ENCODE measurements at places on chromosomes 13 and 19.
A peak's percentile ranks its signal among the peaks of the same experiment; 100 is the strongest.

- no peak for DNase-seq
These were observed 13.1 kb upstream of the SLC25A42 start for GRCh38 chr19:19050731-19051130.

DNA sequence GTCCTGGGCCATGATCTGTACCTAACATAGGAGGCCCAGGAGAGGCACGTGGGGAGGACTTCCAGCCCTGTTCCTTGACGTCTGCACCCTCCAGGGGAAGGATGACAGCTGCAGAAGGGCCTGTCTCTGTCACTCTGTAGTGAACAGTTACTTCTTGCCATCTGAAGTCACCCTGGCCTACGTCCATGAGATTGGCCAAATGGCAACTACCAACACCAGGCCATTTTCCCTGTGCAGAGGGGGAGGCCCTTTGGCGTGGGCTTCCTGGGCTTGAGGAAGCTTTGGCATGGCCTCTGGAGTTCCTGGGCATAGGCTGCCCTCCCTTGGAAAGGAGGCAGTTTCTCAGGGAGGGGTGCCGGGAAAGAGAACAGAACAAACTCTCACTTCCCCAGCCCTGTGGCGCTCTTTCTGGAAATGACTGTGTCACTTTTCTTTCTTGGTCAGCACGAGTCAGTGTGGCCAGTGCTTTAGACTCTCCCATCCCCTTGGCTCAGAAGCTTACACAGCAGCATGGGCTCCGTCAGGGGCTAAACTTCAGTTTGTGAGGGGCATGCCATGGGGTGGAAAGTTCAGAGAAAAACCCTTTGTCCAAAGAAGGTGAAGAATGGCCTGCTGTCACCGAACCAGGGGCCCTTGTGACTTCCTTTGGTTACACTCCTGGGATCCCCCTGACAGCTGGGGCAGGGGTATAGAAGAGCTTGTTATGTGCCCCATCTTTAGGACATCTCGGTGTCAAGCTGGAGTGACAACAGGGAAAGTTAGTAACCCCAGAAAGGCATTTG, 5.3 kb downstream of the CARM1 start:
- no peak for DNase-seq

- no peak for DNase-seq
These were observed 103.9 kb downstream of the DOCK9 start for GRCh38 chr13:98874029-98874397.

- DNase-seq, result no peak
These were observed 3.5 kb downstream of the LGALS7B start for GRCh38 chr19:38792250-38793111.

GRCh38 chr19:33770107-33770506, 26.6 kb upstream of the KCTD15 start:
- no peak for DNase-seq

DNA sequence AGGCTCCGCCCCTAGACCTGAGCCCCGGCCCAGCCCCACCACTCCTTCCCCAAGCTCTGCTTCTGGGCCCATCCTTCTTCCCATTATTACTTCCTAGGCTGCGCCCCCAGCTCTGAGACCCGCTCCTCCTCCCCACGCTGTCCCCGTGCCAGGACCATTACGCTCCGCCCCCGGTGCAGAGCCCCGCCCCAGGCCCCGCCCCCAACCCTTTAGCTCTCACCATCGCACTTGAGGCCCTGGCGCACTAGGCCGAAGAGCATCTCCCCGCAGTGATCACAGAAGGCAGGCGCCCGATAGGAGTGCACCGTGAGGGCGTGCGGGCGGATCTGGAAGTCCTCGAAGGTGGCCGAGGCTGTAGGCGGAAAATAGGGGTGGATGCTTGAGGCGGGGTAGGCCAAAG, 6.2 kb downstream of the PRKD2 start:
- no peak for DNase-seq

- DNase-seq, result no peak
These were observed 322.0 kb downstream of the MZT1 start for GRCh38 chr13:72405441-72405840.

DNA sequence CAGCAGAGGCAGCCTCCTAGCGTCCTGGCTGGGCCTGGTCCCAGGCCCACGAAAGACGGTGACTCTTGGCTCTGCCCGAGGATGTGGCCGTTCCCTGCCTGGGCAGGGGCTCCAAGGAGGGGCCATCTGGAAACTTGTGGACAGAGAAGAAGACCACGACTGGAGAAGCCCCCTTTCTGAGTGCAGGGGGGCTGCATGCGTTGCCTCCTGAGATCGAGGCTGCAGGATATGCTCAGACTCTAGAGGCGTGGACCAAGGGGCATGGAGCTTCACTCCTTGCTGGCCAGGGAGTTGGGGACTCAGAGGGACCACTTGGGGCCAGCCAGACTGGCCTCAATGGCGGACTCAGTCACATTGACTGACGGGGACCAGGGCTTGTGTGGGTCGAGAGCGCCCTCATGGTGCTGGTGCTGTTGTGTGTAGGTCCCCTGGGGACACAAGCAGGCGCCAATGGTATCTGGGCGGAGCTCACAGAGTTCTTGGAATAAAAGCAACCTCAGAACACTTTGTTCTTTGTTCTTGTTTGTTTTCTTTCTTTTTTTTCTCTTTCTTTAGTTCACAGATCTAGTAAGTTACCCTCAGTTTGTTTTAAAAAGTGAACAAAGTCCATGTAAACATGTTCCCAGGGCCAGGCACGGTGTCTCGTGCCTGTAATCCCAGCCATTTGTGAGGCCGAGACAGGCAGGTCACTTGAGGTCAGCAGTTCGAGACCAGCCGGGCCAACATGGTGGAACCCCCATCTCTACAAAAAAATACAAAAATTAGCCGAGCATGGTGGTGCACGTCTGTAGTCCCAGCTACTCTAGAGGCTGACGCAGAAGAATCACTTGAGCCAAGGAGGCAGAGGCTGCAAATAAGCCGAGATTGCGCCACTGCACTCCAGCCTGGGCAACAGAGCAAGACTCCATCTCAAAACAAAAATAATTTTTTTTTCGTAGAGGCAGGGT, 10.2 kb downstream of the ANGPTL4 start:
- DNase-seq, result no peak

- no peak for DNase-seq
These were observed 825 bp downstream of the ZNF776 start for GRCh38 chr19:57747472-57747807.

- no peak for DNase-seq
These were observed 69.7 kb downstream of the UFM1 start for GRCh38 chr13:38419312-38419873.

DNA sequence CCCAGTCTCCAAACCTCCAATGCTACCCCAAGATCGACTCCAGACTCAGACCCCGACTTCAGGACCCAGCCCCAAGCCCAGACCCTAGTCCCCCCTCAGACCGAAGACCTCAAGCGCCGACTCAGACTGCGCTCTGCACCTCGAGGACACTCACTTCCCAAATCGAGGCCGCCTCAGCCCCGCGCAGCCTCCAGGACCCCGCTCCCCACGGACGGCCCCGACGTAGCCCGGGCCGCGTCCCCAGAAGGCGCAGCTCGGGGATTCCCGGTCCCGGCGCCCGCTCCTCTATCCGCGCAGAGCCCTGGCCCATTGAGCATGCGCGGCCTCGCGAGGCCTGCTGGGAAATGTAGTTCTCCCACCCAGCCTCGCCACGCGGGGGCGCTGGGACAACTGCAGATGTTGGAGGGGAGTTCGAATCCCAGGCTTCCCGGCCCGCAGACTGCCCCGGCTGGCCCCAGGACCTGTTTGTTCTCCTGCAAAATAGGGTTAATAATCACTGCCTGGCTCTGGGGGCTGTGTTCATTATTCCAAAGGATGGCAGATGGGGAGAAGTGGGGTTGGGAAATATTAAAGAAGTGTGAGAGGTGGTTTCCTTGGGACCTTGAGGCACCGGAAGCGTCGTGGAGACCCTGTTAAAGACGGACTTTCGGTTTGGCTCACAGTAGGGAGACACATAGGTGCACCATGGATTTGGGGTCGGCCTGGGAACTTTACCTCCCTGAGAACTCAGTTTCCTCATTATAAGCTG, at the start of gene APBA3:
Gene APBA3, minus strand, starts transcription at position 311 of the 748 bp plus-strand sequence. CDS start 1,428 bp downstream, outside the sequence.
- DNase-seq, result peak; percentile 62

- peak; percentile 95 for DNase-seq
These were observed at the start of gene SMARCA4 for GRCh38 chr19:10960314-10961072. Gene SMARCA4, plus strand, starts transcription at chr19:10961030. Its CDS starts 23,122 bp downstream, at chr19:10984152.

GRCh38 chr13:43942286-43942685, 62.6 kb downstream of the LACC1 start:
- DNase-seq, result no peak

GRCh38 chr13:46864941-46865340, 31.9 kb downstream of the HTR2A start:
- no peak for DNase-seq

GRCh38 chr19:10662384-10663251, 8.5 kb downstream of the ILF3 start:
- no peak for DNase-seq

GRCh38 chr19:46950526-46951170, 69.0 kb upstream of the NPAS1 start:
- DNase-seq, result no peak

DNA sequence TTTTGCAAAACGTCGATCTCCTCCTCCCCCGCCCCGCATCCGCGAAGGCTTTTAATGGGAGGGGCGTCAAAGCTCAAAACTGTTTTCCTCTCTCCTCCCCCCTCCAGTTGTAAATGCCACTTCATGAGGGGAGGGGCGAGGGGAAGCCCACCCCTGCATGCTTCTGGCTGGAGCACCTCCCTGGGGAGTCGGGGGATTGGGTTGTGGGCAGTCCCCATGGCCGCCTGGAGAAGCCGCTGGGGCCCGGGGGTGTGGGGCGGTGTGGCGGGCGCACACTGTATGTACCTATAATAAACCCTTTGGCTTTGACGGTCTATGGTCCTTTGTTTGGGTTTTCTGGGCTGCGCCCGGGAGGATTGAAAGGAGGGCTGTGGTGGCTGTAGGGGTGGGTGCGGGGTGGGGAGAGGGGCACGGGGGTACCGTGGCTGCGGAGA, 505 bp upstream of the SHKBP1 start:
- no peak for DNase-seq

DNA sequence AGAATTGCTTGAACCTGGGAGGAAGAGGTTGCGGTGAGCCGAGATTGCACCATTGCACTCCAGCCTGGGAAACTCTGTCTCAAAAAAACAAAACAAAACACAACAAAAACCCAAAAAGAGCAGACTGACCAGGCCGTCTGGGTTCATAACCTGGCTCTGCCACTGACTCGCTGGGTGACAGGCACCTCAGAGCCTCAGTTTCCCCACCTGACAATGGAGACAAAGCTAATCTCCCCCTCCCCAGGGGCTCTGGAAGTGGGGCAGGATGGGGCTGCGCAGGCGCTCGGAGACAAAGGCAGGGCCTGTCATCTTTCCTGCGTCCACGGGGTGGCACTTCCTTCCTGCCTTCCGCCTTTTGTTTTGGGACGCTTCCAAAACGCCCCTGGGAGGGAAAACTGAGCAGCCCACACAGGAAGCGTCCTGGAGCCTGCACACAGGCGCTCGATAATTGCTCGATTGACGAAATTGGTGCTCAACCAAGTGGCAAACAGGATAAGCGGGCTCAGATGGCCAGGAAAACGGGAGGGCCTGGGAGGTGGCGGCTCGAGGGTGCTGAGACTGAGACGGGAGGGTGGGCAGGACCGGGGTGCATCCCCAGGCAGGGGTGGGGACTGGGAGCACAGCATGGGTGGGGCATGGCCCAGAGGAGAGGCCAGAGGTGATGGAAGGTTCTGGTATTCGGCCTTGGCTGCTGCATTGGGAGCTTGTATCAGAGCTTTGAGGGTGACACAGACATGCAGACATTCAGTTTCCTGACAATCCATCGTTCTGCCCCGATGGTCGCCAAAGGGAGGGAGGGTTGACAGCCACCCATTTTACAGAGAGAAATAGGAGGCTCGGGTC, 17.8 kb downstream of the SPC24 start:
- peak; percentile 39 for DNase-seq

DNA sequence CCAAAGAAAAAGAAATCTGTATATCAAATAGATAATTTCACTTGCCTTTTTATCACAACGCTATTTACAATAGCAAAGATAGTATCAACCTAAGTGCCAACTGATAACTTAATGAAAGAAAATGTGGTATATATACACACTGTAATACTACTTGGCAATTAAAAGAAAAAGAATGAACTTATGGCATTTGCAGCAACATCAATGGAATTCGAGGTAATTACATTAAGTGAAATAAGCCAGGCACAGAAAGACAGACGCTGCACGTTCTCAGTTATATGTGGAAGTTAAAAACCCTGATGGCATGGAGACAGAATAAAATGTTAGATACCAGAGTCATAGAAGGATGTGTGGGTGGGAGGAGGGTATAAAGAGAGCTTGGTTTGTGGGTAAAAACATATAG, 1260.5 kb upstream of the PCDH9 start:
- no peak for DNase-seq

DNA sequence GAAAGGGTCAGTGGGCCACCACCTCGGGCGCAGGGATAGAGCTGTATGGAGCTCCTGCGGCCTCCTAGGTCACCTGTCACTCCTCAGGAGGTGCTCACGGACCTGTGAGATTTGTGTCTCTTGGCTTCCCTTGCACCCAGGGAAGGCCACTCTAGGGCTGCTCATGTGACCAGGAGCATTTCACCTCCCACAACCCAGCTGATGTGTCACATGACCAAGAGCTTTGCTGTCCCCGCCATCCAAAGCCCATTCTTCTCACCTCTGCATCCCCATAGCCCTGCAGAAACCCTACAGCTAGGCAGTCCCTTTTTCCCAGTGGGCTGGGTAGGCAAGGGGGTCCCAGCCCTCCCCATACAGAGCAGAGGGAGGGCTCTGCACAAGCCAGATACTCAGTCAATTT, 51.2 kb downstream of the TSHZ3 start:
- no peak for DNase-seq

DNA sequence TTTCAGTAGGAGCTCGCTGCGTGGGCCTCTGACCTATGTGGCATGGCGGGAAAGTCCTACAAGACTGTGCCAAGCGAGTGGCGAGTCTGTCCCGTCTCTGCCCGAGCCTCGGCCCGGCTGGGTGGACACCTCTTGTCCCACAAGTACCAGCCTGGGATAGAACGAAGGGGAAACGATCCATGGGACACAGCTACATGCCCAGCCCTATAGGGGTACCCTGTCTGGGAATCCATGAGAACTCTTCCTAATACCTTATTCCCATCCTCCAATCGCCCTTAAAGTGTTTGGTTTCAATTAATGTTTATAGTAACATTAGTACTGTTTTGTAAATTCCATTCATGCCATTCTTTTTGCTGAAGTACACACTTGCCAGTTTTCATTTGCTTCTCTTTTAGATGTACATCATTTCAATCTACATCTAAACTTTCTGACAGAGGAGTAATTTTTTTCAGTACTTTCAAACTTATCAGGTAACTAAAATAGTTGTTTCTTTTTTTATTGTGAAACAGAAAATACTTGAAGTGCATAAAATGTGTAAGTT, 667 bp upstream of the ZNF790 start:
- no peak for DNase-seq

- DNase-seq, result no peak
These were observed 66.7 kb downstream of the LRRC63 start for GRCh38 chr13:46278474-46278873.

DNA sequence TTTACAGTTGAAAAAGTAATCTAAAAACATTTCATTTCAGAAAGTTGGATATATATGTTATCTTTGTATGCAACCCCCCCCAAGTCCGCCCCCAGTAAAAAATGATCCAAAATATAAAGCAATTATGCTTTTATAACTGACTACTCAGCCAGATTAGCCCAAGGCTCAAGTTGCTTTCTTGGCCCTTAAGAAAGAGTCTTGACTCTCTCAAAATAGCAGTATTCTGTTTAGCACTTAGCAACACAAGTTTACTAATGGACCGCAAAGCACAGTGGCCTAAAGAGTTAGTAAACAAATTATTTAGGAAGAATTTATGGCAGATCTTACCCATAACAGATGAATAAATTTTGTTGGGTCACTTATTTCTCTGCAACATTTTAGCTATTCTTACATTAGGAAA, 86.9 kb downstream of the ELF1 start:
- no peak for DNase-seq

GRCh38 chr13:34361560-34361959, 543.6 kb downstream of the RFC3 start:
- DNase-seq, result no peak

Data from NCI-H1048 (cell line).